ENCODE measurements at places on chromosomes 3 and 15.

DNA sequence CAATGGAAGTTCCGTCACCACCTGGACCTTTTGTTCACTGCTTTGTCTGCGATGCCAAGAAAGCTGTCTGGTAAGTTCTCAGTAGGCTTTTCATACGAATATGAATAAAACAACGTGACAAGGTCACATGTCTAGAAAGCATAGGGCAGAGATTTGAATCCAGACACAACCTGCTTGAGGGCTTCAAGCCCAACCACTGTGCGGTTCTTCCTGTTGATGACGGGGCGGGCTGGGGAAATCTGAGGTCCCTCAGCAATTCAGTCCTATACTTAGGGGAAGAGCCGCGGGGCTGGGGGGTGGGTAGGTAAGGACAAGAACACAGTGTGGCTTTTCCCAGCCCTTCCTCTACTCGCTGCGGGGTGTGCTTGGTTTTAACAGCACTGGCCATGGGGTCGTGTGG, 32.4 kb upstream of the SMAD3 start:
- no peak for DNase-seq

- DNase-seq = no peak
Measured at GRCh38 chr3:72082186-72082715, 297.3 kb upstream of the PROK2 start.

GRCh38 chr3:89025185-89025584, 82.2 kb upstream of the EPHA3 start:
- no peak for DNase-seq

DNA sequence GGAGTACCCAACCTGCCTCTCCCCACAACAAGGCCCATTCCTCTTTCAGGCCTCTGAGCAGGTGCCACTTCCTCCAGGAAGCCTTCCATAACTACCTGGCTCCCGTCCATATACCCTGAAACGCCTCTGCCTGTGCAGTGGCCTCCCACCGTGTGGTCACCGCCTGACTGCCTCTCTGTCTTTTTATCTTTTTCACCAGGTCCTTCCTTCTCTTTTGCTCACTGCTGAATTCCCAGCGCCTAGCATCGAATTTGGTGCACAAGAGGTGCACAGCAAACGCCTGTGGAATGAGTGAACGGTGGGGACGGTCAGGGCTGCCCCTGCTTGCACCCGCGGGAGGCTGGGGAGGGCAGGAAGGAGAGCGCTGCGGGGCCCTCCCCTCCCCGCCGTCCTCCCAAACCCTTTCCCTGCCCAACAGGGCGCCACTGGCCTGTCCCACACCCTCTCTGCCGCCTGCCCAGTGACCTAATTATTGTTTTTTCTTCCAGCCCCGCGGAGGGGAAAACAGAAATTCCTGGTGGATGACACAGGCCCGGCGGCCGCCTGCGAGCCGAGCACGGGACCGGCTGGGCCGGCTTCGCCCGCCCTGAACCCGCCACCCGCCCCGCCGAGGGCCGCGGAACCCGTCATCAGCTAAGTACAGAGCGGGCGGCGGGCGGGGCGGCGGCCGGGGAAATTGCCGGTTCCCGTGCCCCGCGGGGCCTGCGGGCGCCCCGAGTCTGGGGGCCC, 140.1 kb downstream of the SMAD6 start:
- DNase-seq = peak; percentile 72

- DNase-seq = no peak
Measured at GRCh38 chr15:49382394-49382793, 40.6 kb upstream of the FGF7 start.

DNA sequence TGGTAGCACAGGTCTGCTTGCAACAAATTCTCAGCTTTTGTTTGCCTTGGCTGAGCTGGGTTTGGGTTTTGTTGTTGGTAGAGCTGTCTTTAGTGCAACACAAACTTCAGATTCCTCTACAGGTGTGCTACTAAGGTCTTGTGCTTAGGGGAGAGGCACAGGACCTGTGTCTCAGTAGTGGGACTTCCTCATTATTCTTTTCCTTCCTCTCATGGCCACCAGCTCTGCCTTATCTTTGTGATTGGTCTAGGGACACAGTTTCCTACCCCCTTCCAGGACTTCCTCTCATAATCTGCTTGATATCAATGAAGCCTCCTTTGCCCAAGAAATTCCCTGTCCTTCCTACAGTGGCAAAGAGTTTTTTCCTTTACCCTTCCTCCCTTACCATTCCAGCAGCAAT, 24.9 kb upstream of the DNAAF4 start:
- no peak for DNase-seq

- DNase-seq = no peak
Measured at GRCh38 chr3:96101006-96101560, 713.3 kb upstream of the EPHA6 start.

DNA sequence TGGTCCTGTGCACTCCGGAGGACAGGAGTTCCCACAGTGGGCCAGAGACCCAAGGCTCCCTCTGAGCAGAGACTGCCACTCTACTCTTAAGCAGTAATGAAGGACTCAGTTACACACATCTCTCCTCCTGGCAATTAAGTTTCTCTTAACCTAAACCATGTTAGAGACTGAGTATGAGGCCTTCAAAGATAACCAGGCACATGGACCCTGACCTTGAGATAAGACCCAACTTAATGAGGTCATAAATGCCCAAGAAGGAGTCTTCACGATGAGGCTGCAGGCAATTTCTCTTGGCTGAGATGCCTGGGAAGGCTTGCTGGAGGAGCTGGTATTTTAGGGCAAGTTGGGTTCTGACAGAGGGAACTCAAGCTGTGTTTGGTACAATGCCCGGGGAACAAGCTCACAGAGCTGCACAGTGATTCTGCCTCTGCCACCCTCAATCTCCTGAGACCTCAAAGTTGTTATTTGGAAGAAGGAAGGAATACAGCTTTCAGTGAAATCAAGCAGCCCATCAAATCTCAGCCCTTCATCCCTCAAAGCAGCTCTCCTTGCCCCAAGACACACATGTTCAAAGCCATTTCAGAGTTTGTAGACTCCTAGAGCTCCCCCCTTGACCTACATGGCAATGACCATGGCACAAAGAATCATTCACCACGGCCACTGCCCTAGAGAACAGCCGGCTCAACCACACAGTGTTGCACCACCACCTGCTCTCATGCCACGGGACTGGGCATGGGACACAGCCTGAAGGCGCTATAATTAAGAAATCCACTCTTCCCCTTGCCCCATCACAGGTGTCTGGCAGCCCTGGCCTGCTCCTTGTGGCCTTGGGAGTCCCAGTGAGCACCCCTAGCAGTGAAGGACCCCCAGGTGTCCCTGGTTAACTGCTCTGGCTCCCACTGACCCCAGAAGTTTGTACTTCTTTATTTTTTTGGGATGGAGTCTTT, 7.1 kb downstream of the RMDN3 start:
- no peak for DNase-seq

All from gastrocnemius medialis (tissue), 4 donors.